ENCODE measurements at places on chromosomes 2 and 18. TPM values are rescaled to one million over a fixed set of nuclear protein-coding genes. Genes with fewer than 3 reads are reported as not detected.

The SULT1C2 gene
- total RNA-seq, result not detected

The SIX2 gene
- 0.32 TPM for total RNA-seq

The SPR gene
- 74.0 TPM for total RNA-seq

The EVX2 gene
- not detected for total RNA-seq

The CHRNG gene
- not detected for total RNA-seq

The NEU2 gene
- total RNA-seq, result not detected

The LCT gene
- not detected for total RNA-seq

The CROCC2 gene
- total RNA-seq, result not detected

The ANKRD29 gene
- not detected for total RNA-seq

The ELOA2 gene
- not detected for total RNA-seq

The BCL11A gene
- under 0.01 TPM for total RNA-seq

The AAK1 gene
- 24.7 TPM for total RNA-seq

The PROM2 gene
- 0.65 TPM for total RNA-seq

The IL37 gene
- not detected for total RNA-seq

The SPATA3 gene
- total RNA-seq, result not detected

The C2orf92 gene
- 2.3 TPM for total RNA-seq

The ERFE gene
- 0.30 TPM for total RNA-seq

The SRD5A2 gene
- not detected for total RNA-seq
